ENCODE measurements at places on chromosomes 1 and 21.

GRCh38 chr1:21559788-21560567, 50.8 kb downstream of the ALPL start:
- DNase-seq: no peak

DNA sequence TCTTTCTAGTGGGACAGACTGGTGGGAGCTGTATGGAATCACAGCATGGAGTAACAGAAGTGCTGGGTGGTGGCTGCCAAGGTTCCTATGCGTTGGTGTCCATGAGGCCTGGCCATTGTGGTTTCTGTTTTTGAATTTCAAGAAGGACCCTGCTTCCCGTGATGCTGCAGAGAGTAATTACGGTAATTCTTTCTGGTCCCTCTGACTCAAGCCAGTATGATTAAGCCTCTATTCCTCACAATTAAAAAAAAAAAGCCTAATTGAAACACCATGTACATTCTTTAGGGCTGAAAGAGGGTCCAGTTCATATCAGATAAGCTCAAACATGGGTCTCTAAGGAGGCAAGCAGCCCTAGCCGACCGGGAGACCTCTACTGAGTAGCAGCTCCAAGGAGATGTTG, 10.5 kb upstream of the C1orf21 start:
- DNase-seq: no peak

DNA sequence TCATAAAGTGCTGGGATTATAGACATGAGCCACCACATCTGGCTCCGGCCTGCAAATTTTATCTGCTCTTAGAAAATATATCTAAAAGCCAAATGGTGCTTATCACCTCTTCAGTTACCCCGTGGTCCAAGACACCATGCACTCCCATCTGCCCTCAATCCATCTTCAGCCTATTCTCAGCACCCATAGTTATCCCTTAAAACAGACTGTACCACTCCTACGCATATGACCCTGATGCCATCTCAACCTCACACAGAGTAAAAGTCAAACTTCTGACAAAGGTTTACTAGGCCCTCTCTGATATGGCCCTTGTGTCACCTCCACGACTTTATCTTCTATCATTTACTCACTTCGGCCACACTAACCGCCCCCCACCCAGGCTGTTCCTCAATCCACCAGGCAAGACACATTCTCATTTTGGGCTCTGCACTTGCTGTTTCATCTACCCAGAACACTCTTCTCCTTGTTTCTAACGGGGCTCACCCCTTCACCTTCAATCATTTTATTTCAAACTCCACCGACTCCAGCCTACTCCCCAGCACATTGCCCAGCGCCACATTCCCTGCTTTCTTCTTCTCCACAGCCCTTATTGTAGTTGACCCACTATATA, 33.0 kb downstream of the USP48 start:
- no peak for DNase-seq

DNA sequence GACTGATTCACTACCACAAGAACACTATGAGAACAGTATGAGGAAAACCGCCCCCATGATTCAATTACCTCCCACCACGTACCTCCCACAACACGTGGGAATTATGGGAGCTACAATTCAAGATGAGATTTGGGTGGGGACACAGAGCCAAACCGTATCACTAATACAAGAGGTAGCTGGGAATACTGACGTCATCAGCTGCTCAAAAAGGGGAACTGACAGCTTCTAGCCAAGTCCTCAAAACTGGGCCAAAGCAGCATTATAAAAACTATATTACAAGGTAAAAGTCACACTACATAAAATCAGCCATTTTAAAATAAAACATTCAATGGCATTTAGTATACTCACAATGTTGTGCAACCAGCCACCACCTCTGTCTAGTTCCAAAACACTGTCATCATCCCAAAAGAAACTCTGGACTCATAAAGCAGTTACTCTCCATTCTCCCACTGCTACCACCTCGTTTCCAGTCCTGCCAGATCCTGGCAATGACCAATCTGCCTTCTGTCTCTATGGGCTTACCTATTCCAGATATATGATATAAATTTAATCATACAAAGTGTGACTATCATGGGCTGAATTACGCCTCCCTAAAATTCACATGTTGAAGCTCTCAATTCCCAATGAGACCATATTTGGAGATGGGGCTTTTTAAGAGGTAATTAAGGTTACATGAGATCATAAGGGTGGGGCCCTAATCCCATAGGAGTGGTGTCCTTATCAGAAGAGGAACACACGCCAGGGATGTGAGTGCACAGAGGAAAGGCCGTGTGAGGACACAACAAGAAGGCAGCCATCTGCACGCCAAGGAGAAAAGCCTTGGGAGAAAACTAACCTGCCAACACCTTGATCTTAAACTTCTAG, 192.1 kb downstream of the SETD4 start:
- DNase-seq: no peak

DNA sequence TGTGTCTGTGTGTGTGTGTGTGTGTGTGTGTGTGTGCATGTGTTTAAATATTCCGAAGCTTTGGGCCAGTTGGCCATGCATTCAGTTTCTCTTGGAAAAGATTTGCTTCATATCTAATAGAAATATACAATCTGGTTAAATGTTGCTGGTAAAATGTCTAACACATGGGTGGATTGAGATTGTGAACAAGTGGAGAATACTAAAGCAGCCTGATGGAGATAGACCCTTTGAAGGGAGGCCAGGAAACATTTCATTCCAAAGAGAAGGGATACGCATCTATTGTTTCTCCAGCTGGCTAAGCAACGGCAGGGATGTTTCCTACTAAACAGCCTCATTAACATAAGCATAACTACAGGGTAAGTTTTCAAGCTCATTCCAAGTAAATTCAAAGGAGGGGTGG, 257.5 kb upstream of the PTBP2 start:
- peak; percentile 8 for DNase-seq

- DNase-seq: no peak
Measured at GRCh38 chr1:231272880-231273279, 31.9 kb downstream of the GNPAT start.

DNA sequence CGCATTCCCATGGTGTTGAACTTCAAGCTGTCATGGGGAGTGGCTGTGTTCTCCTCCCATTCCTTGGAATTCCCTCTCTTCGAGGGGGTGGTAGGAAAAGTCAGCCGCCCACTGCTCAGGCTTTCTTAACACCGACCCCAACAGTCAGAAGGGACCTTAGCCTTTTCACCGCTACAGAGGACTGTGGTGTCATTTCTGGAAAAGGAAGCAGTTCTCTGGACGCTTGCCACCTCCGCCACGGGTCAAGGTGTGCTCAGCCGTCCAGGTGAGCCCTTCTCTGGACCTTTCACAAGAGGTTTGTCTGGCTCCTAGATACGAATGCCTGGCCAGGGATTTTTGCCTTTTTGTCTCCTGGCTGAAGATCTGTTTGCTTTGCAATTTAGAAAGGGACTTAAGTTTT, 31.8 kb downstream of the CLIC6 start:
- DNase-seq: no peak

- no peak for DNase-seq
Measured at GRCh38 chr1:175720023-175720422, 23.4 kb downstream of the TNR start.

DNA sequence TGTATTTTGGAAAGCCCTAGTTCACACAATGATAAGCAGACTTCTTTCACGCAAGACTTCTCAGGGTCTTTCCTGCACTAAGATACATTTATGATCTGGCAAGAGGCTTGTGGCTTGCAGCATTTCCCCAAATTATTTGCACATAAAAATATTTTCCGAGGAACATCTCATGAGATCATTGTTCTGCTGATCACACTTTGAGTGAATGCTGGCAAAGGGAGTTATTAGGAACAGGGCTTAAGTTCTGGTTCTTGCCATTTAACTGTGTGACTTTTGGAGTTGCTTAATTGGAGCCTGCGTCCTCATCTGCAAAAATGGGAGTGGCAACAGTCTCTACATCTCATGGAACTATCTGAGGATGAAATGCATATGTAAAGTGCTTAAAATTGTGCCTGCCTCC, 50.2 kb downstream of the GADD45A start:
- DNase-seq: no peak

DNA sequence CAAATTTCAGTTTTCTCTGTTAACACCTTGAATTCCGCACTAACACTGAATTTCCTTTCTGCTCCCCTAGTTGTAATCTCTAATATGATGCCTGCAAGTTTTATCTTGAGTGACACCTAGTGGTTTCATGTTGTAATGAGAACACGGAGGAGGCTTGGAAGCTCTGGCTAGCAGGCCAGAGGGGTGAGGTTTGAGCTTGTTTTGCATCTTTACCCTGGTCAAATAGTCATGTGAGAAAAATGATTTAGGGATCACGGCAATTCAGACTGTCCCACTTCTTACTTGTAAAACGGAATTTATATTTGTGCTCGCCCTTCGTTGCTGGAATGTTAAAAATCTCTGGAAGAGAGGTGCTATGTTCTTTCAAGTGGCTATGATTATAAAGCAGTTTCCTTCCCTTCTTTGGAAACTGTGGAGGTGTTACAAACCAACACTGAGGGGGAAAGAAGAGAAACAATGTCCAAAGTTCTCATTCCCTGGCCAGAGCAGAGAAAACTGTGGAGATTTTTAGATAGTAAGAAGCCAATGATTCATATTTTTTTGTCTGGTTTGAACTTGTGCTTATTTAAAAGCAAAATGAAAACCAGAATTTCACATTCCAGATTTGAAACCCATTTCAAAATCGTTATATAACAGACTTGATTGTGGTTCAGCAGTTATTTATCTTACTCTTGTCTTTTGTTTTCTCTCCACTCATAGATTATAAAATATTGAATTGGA, 5.3 kb upstream of the MROH9 start:
- peak; percentile 75 for DNase-seq

DNA sequence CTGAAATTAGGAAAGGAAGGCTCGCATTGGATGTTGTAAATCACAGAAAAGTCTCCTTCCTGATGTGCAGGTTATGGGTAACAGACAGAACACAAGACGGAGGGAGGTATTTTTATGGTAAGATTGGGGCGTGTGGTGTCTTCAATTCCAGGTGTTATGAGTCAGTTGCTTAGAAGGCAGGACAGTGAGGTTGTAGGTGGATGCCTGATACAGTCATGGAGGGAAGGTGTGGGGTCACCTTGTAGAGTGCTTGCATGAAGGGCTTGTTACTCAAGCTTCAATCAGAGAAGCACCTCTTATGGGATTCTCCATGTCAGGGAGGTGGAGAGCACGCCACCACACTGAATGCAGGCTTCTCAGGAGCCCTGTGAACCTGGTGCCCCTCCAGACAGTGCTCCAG, 63.1 kb downstream of the C1orf21 start:
- DNase-seq: no peak

GRCh38 chr21:14308234-14308633, 74.7 kb downstream of the HSPA13 start:
- DNase-seq: no peak

DNA sequence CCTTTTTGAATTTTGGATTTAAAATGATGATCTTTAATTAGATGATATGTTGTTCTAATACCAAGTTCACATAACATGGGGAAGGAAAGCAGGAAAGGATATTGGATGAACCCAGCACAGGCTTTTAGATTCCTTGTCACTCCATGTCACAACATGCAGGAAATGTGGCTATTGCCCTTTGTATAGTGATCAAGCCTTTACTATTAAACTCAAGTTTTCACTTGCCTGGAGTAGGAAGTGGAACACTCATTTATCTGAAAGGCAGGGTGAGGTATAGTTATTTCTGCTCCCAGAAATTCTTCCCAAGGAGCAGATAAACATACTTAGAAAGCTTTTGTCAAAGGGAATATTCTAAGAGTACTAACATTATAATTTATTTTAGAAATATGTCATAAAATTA, 37.2 kb upstream of the BCAS2 start:
- no peak for DNase-seq

DNA sequence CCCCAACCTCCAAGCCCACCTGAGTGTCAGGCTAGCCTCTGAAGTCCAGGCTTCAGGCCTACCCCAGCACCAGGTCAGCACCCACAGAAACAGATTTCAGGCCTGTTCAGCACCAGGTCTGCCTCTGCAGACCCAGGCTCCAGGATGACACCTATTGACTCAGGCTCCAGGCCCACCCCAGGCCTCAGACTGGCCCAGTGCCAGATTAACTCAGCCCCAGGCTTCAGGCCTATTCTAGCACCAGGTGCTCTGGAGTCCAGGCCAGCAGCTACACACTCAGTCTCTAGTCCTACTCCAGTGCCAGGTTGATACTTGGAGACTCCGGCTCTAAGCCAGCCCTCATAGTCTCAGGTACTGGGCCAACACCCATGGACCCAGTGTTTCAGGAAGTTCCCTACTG, 541.7 kb upstream of the PBX1 start:
- DNase-seq: no peak

DNA sequence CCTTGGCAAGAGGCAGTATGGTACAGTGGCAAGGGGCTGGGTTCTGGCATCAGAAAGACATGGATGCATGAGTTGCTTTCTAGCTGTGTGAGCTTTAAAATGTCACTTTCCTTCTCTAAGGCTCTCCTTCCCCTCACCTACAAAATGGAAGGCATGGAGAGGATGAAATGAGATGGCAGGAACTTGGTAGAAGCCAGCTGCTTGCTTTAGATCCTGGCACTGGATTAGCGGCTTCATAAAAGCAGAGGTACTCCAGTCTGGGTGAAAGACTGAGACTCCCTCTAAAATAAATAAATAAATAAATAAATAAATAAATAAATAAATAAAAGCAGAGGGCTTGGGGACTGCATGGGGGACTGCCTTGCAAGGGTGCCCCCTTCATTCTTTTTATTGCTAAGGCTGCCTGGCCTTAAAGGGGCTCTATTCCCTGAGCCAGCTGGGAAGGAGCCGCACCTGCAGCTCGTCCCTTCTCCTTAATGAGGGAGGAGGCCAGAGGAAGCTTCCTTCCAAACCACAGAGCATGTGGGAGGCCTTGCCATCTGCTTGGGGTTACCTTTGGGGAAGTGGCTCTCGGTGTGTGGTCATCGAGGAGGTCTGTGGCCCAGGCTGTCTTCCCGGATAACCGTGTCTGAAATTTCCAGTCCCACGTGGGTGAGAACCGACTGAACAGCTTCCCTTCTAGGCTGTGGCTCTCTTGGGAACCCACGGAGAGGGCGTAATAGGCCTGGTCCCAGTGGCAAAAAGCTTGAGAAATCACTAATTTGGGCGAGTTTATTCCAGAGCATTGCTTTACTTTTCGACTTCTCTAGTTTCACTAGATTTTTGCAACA, 2.0 kb upstream of the ATP13A2 start:
- peak; percentile 50 for DNase-seq

DNA sequence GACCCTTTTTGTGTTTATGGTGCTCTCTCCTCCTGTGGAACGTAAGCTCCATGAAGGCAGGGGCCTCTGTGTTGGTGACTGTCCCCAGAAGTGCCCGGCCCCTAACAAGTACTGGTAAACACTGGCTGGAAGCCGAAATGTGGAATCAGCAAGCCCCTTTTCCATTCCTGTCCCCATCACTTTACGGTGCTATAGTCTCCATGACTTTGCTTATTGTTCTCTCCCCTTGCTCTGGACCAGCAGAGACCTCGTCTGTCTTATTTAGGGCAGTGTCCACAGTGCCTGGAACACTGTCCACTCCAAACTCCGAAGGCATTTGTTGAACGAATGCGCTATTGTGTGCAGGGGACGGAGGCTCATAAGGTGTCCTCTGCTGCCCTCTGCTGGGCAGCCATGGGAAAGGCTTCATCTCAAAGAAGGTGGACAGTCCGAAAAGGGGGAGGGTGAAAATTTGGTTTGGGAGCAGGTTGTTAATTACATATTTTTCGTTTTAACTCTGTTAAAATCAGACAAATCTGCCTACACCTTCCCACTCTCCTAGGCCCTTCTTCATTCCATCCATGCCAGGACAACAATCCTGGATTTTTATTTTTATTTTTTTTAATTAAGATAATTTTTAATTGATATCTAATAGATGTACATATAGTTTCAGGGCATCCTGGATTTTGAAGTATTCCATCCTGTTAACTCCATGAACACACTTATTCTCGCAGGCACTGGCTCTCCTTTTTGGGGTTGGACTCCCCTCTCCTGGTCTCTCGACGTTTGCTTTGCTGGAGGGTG, 115.6 kb downstream of the PGBD5 start:
- DNase-seq: peak; percentile 92

- DNase-seq: no peak
Measured at GRCh38 chr1:203114202-203114601, 13.3 kb upstream of the ADORA1 start.

Data from Ammon's horn (tissue), 1 donor.